ENCODE measurements at places on chromosomes 1 and 21.

GRCh38 chr1:31377364-31377863 lies 4.5 kb upstream of the FABP3 start:
- DNase-seq = no peak

DNA sequence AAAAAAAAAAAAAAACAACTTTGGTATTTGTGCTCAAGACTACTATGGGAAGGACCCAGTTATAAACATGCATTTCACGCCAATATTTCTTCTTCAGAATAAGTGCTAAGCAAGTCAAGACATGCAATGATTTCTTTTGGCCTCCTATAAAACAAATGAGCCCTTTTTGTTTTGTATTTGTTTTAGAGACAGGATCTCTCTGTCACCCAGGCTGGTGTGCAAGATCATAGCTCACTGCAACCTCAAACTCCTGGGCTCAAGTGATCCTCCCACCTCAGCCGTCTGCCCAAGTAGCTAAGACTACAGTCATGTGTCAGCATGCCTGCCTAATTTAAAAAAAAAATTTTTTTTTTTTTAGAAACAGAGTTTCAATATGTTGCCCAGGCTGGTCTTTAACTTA lies 348.7 kb downstream of the PCP4 start:
- no peak for DNase-seq

- DNase-seq = no peak
Observed at GRCh38 chr1:64915381-64916274, 50.7 kb downstream of the JAK1 start.

GRCh38 chr21:37675202-37675801 lies 241.0 kb downstream of the KCNJ6 start:
- peak; percentile 40 for DNase-seq

- peak; percentile 75 for DNase-seq
Observed at GRCh38 chr1:65254320-65255034, 54.9 kb upstream of the DNAJC6 start.

DNA sequence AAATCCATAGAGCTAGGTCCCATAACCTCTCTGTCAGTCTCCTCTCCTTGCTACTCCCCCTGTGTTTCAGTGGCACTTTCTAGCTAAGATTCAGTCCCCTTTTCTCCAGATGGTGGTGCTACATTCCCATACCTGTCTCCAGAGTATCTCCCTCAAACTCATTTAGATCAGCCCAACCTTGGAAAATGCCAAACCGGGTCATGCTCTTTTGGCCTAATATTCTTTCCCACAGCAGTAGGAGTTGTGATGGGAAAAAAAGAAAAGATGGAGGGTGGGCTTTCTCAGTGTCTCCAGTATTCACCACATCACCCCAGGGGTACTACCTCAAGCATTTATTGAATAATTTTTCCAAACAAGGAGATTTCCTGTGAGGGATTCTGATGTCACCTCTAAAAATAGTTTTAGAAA lies 3.2 kb upstream of the RXFP4 start:
- DNase-seq = no peak

GRCh38 chr21:21614966-21615365 lies 616.8 kb downstream of the NCAM2 start:
- DNase-seq = no peak

DNA sequence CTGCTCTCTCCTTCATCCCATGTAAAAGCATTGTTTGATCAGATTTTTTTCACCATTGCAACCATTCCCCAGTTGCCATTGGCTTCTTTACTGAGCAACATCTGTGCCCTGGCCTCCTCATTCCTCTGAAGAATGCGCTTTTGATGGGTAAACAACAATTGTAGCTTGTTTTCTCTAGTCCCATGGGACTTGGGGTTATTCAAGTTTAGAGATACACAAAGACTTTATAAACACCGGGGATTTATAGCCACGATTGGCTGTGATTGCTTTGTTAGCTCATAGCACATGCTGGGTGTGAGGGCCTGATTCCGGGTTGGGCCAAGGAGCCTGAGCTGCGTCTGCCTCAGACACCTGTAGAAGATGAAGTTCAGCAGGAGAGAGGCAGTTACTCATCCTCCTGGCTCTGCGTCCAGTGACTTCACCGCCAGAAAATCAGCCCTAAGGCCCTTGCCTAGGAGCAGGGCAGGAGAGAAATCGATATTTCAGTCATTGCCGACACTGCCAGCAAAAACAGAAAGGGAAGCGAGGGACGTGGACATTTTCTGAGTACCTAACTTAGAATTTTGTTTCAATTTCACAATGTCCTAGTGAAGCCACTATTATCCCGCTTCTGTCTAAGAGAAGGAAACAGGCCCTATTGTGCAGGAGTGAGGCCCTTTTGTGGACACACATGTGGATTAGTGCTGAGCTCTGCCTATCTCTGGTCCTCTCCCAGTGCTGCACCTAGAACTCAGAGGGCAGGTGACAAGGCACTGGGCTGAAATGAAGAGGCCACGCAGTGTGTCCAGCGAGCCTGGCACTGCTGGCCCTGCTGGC lies 159.8 kb upstream of the USP24 start:
- no peak for DNase-seq

- DNase-seq = no peak
Observed at GRCh38 chr1:47703981-47704596, 266.2 kb downstream of the FOXD2 start.

GRCh38 chr1:64404202-64404601 lies 65.7 kb upstream of the CACHD1 start:
- DNase-seq = no peak

DNA sequence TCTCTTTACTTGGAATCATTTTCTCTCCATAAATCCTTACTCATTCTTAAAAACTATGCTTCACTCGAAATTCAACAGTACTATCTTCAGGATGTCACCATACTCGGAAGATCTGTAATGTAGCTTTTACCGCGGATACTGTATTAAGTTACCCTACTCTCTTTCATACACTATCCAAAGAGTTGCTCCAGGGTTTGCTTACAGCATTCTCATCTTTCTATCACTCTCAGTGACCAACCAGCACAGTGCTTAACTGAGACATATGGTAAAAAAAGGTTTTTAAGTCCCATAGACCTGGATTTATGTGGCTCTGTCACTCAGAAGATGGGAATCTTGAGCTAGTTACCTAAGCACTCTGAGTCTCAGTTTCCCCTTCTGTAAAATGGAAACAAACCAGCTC lies 15.8 kb downstream of the GTF2B start:
- DNase-seq = no peak

DNA sequence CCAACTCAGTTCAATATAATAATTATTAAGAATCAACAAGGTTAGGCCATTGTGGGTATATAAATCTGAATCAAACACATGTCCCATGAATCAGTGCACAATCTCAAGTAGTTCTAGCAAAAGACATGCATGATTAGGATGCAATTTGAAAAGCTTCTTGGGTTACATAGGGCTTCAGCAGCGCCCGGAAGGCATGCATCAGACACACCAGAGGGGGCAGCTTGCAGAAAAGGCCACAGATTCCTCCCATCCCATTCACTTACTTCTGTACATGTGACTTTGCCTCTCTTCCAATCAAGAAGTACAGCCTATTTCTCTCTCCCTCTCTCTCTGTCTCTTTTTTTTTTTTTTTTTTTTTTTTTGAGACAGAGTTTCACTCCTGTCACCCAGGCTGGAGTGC lies 91.8 kb downstream of the KCNN3 start:
- DNase-seq = no peak

DNA sequence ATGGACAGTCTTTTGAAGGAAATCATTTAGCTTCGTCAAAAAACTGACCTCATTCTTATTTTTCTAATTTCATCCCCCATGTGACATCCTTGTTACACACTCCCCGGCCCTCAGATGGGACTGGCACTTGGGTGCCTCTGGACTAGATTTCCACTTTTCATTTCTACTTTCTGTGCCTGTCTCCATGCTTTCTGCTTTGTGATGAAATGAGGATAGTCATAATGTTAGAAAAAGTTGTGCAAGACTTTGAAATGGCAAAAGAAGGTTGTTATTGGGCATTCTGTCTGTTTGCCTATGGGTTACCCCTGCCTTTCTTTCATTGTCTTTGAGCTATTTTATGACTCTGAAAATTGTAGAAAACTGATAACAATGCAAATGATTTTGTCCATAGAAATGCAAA lies 54.9 kb downstream of the MDM4 start:
- DNase-seq = no peak

- DNase-seq = no peak
Observed at GRCh38 chr1:89660224-89661061, 27.5 kb downstream of the LRRC8C start.

GRCh38 chr1:74772945-74773344 lies 40.0 kb downstream of the TYW3 start:
- no peak for DNase-seq

DNA sequence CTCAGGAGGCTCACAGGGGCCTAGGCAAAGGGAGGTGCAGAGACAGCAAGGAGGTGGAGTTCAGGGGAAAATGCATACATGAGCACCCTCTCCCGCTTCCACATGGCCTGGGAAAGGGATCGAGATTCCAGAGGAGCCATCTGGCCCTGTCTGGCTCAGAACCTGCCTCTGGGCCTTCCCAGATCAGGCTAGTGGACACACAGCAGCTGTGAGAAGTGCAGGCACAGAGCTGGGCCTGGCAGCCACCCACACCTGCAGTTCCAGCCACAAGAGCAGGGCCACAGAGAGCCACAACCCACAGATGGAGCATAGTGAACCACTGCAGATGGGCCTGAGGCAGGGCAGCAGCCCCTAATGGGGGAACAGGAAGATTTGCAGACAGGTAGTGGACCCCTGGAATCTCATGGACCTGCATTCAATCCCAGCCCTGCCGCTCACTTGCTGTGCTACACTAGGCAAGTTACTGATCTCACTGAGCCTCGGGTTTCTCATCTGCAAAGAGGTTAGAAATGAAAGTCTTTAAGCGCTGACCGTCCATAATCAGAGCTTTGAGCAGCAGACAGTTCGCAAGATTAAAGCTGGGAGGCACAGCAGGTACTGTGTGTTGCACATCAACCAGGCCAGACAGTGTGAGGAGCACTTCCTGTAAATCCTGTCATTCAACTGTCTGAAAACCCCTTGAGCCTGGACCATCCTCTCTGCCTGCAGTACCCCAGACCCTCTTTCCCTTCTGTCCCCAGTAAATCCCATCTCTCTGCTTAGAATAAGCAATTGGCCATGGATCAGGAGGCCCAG lies 58.0 kb downstream of the MATN1 start:
- DNase-seq = no peak

- no peak for DNase-seq
Observed at GRCh38 chr1:117447661-117448060, 80.4 kb downstream of the MAN1A2 start.

DNA sequence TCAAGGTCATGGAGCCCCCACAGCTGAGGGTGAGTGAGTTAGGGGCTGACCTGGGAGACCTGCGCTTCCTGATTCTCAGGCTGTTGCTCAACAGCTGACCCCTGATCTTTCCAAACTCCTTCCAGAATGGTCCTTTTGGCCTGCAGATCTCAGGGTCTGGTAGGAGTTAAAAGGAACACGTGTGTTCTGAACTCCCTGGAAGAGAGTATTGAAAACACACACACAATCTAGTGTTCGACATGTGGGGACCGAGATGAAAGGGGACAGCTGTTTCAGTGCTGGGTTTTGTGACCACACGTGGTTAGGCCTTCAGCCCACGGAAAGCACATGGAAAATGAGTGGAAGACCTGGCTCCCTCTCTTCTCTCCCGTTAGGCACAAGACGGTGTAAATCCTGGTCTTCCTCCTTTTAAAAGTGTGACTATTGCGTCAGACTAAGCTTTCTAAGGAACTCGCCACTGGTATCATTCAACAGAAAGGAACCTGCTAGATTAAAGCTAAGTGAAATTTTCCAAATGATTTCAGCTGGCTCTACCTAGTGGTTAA lies 49.6 kb downstream of the RUNX1 start:
- DNase-seq = no peak

DNA sequence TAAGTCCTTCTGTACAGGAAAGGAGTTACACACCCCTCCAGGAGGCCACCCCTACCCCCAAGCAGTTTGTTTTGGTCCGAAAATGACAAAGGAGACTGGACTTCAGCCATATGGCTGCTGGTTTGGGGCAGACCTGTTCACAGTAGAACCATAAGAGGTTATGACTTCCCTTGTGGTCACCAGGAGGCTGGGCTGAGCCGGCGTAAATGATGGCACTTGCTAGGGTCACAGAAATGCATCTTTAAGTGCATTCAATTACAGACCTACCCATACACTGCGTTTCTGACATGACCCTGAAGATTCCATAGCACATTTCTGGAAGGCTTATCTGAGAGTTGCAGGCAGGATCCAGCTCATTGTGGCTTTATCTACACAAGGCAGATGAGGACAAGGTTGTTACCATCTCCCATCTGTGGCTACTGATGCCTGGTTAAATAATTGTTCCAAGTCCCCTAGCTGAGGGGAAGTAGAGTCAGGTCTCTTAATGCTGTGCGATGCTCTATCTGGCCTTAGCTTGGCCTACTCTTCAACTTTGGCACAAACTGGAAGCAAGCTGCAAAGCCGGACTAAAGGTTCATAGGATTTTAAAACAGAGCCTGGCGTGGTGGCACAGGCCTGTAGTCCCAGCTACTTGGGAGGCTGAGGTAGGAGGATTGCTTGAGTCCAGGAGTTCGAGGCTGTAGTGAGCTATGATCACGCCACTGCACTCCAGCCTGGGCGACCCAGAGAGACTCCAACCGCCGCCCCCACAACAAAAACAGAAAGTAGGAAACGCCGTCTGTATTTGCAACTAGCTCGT lies 1.7 kb upstream of the TRIM67 start:
- DNase-seq = no peak

DNA sequence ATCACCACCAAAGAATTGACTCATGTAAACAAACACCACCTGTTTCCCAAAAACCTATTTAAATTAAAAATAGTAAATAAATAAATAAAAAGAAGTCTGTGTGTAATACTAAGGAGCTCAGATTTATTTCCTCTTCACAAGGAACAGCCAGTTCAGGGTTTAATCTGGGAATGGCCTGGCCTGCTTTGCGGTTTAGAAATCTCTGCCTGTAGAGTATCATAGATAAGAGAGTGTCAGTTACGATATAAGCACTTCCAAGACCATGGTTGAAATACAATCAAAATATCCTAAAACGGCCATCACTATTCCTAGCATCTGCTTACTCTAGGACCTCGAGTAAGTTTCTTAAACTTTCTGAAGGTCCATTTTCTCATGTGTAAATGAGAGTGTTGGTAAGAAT lies 274.4 kb downstream of the PLPP3 start:
- no peak for DNase-seq

DNA sequence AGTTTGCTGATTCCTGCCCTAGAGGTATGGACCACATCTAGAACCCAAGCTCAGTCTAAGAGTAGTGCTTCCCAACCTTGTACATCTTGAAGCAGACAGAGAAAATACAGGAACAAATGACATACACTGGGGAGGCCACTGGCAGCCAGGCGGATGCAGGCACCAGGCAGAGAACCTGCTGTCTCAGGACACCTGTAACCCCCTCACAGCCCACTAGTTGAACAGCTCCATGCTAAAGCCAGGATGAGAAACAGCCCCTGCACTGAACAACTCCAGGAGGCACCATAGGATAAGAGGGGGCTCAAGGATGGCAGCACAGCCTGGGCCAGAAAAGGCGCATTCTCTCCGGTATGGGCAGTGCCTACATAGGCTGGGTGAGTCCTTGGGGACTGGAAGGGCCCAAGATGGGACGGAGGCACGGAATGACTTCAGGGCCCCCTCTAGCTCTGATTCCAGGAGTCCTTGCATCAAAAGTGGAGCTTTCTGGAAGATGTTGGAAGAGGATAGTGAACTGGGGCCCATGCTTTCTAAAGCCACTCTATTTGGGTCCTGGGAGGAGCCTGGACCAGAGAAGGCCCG lies 16.0 kb downstream of the MEF2D start:
- no peak for DNase-seq

All from stimulated activated CD4-positive, alpha-beta T cell treated with anti-CD3 and anti-CD28 coated beads, Interleukin-1b, Interleukin-23, amount 100 ng/mL, for 4 hours (primary cell).